Right ventricle myocardium superior (tissue), 1 donor: ENCODE measurements at places on chromosomes 3 and 15. TPM values are rescaled to one million over a fixed set of nuclear protein-coding genes. Genes with fewer than 3 reads are reported as not detected.
A peak's percentile ranks its signal among the peaks of the same experiment; 100 is the strongest.

DNA sequence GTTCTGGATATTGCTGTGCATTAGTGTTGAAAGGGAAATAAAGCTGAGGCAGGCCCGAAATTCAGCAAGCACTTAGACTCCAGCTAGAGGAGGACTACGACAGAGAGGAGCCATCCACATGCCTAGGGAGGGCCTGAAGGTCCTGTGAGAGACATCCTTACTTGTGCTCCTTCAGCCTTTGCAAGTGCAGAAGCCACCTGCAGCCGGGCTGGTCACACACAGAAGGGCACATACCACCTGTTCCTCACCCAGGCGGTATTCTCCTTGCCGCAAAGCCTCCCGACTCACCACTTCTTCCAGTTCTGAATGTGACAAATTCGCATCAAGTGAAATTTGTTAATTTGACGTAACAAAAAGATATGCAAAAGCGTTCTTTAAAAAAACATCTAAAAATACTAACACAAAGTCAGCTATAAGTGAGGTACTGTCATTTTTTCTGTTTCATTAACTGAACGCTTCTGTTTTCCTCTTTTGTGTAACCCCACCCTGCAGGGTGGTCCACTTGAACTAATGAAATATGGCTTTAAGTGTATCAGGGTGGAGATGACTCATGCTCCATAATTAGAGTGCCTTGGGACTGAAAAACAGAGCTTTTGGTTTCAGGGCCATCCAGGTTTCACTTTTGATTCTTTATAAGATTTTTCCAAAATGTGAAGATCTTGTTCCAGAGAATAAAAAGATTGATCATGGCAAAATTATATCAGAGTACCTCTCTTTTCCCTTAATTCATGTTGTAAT, 467.9 kb upstream of the ATP11B start:
- no peak for DNase-seq

HIGD1A gene
- total RNA-seq, result 320 TPM

GRCh38 chr3:32041316-32041715, 59.8 kb downstream of the ZNF860 start:
- no peak for DNase-seq

- DNase-seq, result no peak
These were observed 96.1 kb upstream of the ICE2 start for GRCh38 chr15:60574801-60575631.

EXD1 gene
- not detected for total RNA-seq

GRCh38 chr3:37170060-37170459, 4.3 kb downstream of the LRRFIP2 start:
- DNase-seq, result no peak

SORD gene
- total RNA-seq, result 12.1 TPM

HDDC3 gene
- total RNA-seq, result 15.5 TPM

GRCh38 chr15:77985031-77985930, 92.2 kb downstream of the TBC1D2B start:
- DNase-seq, result peak; percentile 24

C3orf52 gene
- total RNA-seq, result 2.5 TPM

GRCh38 chr3:65617209-65617608, 421.5 kb downstream of the MAGI1 start:
- DNase-seq, result no peak

HTR3D gene
- not detected for total RNA-seq

ECE2 gene
- total RNA-seq, result not detected

GRCh38 chr15:39542385-39543065, 38.4 kb upstream of the THBS1 start:
- DNase-seq, result no peak

DNA sequence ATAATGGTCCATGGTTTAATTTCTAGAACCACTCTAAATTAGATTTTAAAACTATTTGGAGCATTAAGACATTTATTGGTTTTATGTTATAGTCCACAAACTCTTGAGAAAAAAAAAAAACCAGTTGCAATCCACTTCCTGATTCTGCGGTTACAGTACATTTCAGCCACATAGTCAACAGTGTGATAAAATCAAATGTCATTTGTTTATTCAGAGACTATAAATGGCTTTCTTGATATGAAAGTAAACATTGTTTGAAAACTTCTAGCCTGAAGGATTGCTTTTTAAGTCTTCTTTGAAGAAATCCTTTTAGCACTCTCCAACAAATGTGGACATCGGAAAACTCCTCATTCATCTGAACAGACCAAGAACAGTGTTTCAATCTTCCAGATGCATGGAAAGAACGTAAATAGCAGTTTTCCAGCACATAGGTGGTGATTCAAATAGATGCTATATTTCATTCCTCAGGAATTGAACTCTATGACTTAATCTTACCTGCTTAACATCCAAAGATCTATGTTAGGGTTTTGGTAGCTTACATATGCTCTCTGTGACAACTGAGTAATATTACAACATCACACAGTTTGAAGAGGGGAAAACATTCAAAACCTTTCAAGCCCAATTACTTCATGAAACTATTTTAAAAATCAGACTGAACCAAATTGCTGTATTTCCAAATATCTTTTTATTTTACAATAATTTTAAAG, 87.8 kb upstream of the UBE2E2 start:
- no peak for DNase-seq

DNA sequence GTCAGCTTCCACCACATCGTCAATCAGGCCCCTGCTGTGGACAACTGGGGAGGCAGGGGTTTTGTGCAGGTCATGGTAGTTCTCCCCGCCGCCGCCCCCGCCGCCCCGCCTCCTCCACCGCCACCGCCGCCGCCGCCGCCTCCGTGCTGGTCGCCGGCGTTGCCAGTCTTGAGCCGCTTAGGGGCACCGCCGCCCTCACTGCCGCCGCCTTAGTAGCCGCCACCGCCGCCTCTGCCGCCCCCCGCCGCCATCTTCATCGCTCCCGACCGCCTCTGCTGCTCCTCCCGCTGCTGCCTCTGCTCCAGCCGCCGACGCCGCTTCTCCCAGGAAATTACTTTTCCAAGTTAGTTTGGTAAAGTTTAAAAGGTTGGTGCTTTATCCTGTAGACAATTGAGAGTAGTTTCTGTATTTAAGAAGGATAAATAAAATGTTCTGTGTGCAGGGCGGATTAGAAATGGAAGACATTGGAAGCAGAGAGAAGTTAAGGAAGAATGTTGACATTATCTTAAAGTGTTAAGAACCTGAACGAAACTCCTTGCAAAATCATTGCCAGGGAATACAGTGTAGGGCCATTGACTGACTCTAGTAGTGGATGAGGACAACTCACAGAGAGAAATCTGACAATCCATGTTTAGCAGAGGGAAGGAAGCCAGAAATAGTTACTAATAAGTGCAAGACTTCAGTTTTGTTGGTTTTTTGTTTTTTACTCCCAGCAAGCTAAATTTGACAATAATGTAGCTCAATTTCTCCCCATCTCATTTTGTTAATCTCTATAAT, 53.0 kb upstream of the GOLGA8A start:
- DNase-seq, result no peak

DNA sequence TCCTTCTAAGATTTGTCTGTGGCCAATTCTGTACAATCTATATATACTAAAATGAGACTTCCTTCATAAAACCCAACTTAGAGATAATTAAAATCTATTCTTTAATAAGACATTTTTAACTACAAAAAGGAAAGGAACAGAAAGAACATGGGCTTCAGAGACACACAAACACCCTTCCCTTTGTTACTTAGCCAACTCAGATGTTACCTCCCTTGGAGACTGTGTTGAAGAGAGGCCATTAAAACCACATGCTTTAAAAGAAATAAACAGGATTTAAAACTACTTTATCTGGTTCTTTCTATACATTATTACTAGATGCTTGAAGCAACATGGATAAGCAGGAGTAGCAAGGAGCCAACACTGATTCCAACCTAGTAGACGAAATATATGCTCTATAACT, 42.0 kb downstream of the LRRFIP2 start:
- DNase-seq, result no peak

GOLGA6A gene
- total RNA-seq, result not detected

TTC23 gene
- total RNA-seq, result 8.7 TPM

GRCh38 chr3:121018917-121019321, 110.9 kb downstream of the STXBP5L start:
- no peak for DNase-seq

DNA sequence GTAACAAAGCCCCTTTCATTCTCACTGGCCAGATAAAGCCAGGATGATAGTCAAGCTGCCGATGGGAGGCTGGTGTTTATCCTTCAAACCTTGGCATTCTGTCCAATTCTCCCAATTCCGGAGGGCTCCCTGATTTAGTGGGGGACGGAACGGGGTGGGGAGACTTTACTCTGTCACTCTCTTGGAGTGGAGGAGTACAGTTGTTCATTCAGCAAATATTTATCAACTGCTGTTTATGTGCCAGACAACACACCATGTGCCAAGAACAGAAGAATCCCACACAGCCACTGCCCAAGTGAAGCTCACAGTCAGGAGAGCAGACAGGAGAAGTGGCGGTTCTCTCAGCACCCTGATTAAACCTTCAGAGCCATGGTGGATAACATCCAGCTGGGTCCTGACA, 63.3 kb downstream of the WNT5A start:
- no peak for DNase-seq
